Endodermal cell (in vitro differentiated cells): ENCODE measurements at places on chromosomes 2 and 18. TPM values are rescaled to one million over a fixed set of nuclear protein-coding genes. Genes with fewer than 3 reads are reported as not detected.

GKN2 gene
- not detected in 3 replicates for total RNA-seq

CYP27C1 gene
- total RNA-seq = 2.4 to 5.1 TPM (median 4.9 TPM) in 3 replicates

DPP4 gene
- total RNA-seq = 0.93 and 1.2 TPM in 2 replicates

LDAH gene
- 30.5 to 48.8 TPM (median 42.2 TPM) in 3 replicates for total RNA-seq

LRRC30 gene
- not detected in 2 replicates for total RNA-seq

GALNT5 gene
- 0.11 to 0.17 TPM in 2 of 3 replicates, not detected in the other for total RNA-seq

HRH4 gene
- not detected in 2 replicates for total RNA-seq

CERKL gene
- 0.31 TPM in 1 of 2 replicates, not detected in the other for total RNA-seq

TTR gene
- 0.82 TPM in 1 of 3 replicates, not detected in the others for total RNA-seq

MTCL1 gene
- 15.0 to 22.1 TPM (median 19.5 TPM) in 3 replicates for total RNA-seq

HADHA gene
- 85.1 and 86.7 TPM in 2 replicates for total RNA-seq

NFU1 gene
- 30.9 to 62.4 TPM (median 37.9 TPM) in 3 replicates for total RNA-seq

CRYGD gene
- total RNA-seq = 1.1 TPM in 1 of 3 replicates, not detected in the others

FER1L5 gene
- total RNA-seq = 0.34 and 0.35 TPM in 2 replicates

TCF7L1 gene
- total RNA-seq = 70.5 and 73.3 TPM in 2 replicates

ERBB4 gene
- 154 to 486 TPM (median 166 TPM) in 3 replicates for total RNA-seq

SPR gene
- 6.5 to 13.7 TPM (median 12.3 TPM) in 3 replicates for total RNA-seq

BIN1 gene
- 37.4 and 41.7 TPM in 2 replicates for total RNA-seq

HOXD12 gene
- total RNA-seq = not detected in 2 replicates

FAM110C gene
- 2.1 to 5.8 TPM (median 2.5 TPM) in 3 replicates for total RNA-seq

DHRS9 gene
- not detected in 2 replicates for total RNA-seq

CCDC150 gene
- total RNA-seq = 14.8 to 44.4 TPM (median 42.9 TPM) in 3 replicates

KCNJ3 gene
- total RNA-seq = 3.2 and 4.3 TPM in 2 replicates

HTR2B gene
- not detected in 2 replicates for total RNA-seq

PAX3 gene
- 0.11 TPM in 1 of 2 replicates, not detected in the other for total RNA-seq

OTOS gene
- not detected in 3 replicates for total RNA-seq

CPS1 gene
- total RNA-seq = 26.5 to 31.2 TPM (median 29.4 TPM) in 3 replicates

C2orf15 gene
- total RNA-seq = 3.1 and 4.3 TPM in 2 replicates

CEP192 gene
- 35.6 TPM in 2 replicates for total RNA-seq

UGT1A1 gene
- not detected in 3 replicates for total RNA-seq

TTL gene
- 57.6 and 61.1 TPM in 2 replicates for total RNA-seq

SKA1 gene
- 26.4 and 29.5 TPM in 2 replicates for total RNA-seq

CNTNAP5 gene
- 0.70 and 1.2 TPM in 2 replicates for total RNA-seq

CCDC102B gene
- total RNA-seq = 2.7 and 4.9 TPM in 2 replicates

WDSUB1 gene
- total RNA-seq = 12.6 to 14.7 TPM (median 13.8 TPM) in 3 replicates

SERPINB3 gene
- total RNA-seq = 0.25 TPM in 1 of 2 replicates, not detected in the other

C2orf66 gene
- total RNA-seq = 0.20 TPM in 1 of 3 replicates, not detected in the others

NCKAP5 gene
- total RNA-seq = 0.21 to 0.67 TPM (median 0.58 TPM) in 3 replicates

SFTPB gene
- not detected in 2 replicates for total RNA-seq

TTC31 gene
- total RNA-seq = 19.1 to 32.4 TPM (median 32.4 TPM) in 3 replicates

SERPINB11 gene
- not detected in 3 replicates for total RNA-seq

PSD4 gene
- total RNA-seq = 5.1 to 13.3 TPM (median 10.8 TPM) in 3 replicates

PLCD4 gene
- total RNA-seq = 0.07 and 0.26 TPM in 2 replicates

MITD1 gene
- total RNA-seq = 42.1 to 47.3 TPM (median 43.0 TPM) in 3 replicates

TAF4B gene
- total RNA-seq = 6.9 to 11.6 TPM (median 7.2 TPM) in 3 replicates
